Activated CD8-positive, alpha-beta memory T cell treated with anti-CD3 and anti-CD28 coated beads for 36 hours (primary cell): ENCODE measurements at places on chromosomes 2 and 18. TPM values are rescaled to one million over a fixed set of nuclear protein-coding genes. Genes with fewer than 3 reads are reported as not detected.

GMPPA gene
- 40.5 TPM for total RNA-seq

NCK2 gene
- total RNA-seq = 59.3 TPM

HOXD13 gene
- not detected for total RNA-seq

STPG4 gene
- total RNA-seq = 0.32 TPM

HOXD12 gene
- total RNA-seq = not detected

SLC9A2 gene
- total RNA-seq = not detected

GPR17 gene
- not detected for total RNA-seq

PSMD14 gene
- total RNA-seq = 105 TPM

CYS1 gene
- total RNA-seq = 0.15 TPM

TCF23 gene
- not detected for total RNA-seq

LIMS2 gene
- 8.3 TPM for total RNA-seq

LPIN1 gene
- total RNA-seq = 34.3 TPM

VAMP5 gene
- 25.7 TPM for total RNA-seq

SERPINB3 gene
- total RNA-seq = not detected

EPB41L3 gene
- total RNA-seq = not detected

SNORC gene
- total RNA-seq = 0.70 TPM

HS1BP3 gene
- total RNA-seq = 7.9 TPM

MERTK gene
- total RNA-seq = 0.51 TPM

REG3A gene
- total RNA-seq = not detected

MYCN gene
- not detected for total RNA-seq

SDC1 gene
- 0.13 TPM for total RNA-seq

GALNT5 gene
- total RNA-seq = not detected

LIPG gene
- 0.08 TPM for total RNA-seq
